ENCODE measurements at places on chromosomes 3 and 15. TPM values are rescaled to one million over a fixed set of nuclear protein-coding genes. Genes with fewer than 3 reads are reported as not detected.
A peak's percentile ranks its signal among the peaks of the same experiment; 100 is the strongest.

The PRKCI gene
- 33.7 TPM for total RNA-seq

The ADGRG7 gene
- not detected for total RNA-seq

The KNG1 gene
- total RNA-seq: not detected

The ANKRD34C gene
- total RNA-seq: not detected

The ZNF35 gene
- total RNA-seq: 8.3 TPM

The MAPK6 gene
- 22.8 TPM for total RNA-seq

The ROPN1B gene
- total RNA-seq: not detected

The PLA2G4B gene
- 9.1 TPM for total RNA-seq

The DZIP1L gene
- total RNA-seq: 0.23 TPM

The CCR3 gene
- total RNA-seq: not detected

The HTR3E gene
- total RNA-seq: not detected

The SV2B gene
- total RNA-seq: 0.17 TPM

The SERPINI2 gene
- total RNA-seq: not detected

The CAND2 gene
- 1.2 TPM for total RNA-seq

The LARP6 gene
- total RNA-seq: not detected

The PTX3 gene
- total RNA-seq: 0.65 TPM

The UBA7 gene
- 93.5 TPM for total RNA-seq

DNA sequence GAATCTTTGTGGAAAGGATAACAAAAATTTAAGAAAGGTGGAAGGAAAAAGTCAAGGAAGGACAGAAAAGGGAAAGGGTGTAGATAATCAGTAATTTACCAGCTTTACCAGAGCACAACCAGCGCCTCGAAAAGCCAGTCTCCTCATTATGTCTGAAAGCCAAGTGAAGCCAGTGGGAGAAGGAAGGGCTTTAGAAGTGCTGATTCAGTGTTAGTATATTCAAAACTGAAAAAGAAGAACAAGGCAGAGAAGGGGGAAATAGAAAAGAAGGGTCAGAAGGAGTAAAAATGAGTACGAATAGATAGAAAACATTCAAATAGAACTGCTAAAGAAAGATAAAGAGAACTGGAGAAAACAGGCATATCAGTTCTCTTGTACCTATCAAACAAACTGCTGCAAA, 4.1 kb downstream of the PBRM1 start:
- no peak for DNase-seq
- peak overlapping the region; percentile 96 for H3K27ac ChIP-seq
- H3K36me3 ChIP-seq: peaks cover 15% of the 10 kb centered on the region
- no peaks in the 10 kb centered on the region for H3K27me3 ChIP-seq

GRCh38 chr3:18428991-18429745, 4.0 kb upstream of the SATB1 start:
- DNase-seq: no peak
- H3K27me3 ChIP-seq: no peaks in the 10 kb centered on the region
- peaks cover 72% of the 10 kb centered on the region for H3K4me1 ChIP-seq
- H3K27ac ChIP-seq: peak overlapping the region; percentile 99

GRCh38 chr3:173411375-173411973, 13.9 kb downstream of the NLGN1 start:
- no peaks in the 10 kb centered on the region for H3K4me1 ChIP-seq
- no peak for DNase-seq
- H3K27ac ChIP-seq: no peak overlapping the region
- no peak overlapping the region for H3K4me3 ChIP-seq

DNA sequence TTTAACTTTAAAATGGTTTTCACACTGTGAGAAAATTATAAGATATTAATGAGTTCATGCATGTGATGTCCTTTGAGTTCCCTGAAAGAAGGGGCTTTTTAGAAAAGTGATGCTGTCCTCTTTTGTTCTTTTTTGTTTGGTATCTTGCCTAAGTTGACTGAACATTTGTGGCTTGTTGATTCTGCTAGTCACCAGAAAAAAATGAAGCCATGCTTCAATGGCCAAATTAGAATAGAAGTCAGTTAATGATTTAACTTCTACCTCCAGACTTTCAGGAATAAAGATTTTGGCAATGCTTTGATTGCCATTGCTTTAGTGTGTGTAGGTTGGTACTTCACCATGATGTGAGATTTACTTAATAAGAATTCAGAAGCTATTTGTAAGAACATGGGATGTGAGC, 260.6 kb upstream of the NECTIN3 start:
- no peak overlapping the region for H3K27ac ChIP-seq
- no peaks in the 10 kb centered on the region for H3K36me3 ChIP-seq
- peaks cover 33% of the 10 kb centered on the region for H3K27me3 ChIP-seq
- DNase-seq: no peak
- peaks cover 19% of the 10 kb centered on the region for H3K4me1 ChIP-seq
- H3K4me3 ChIP-seq: no peak overlapping the region

GRCh38 chr15:62624547-62625378, 417.8 kb upstream of the TPM1 start:
- no peaks in the 10 kb centered on the region for H3K36me3 ChIP-seq
- DNase-seq: peak; percentile 1
- peaks cover 16% of the 10 kb centered on the region for H3K27me3 ChIP-seq
- no peaks in the 10 kb centered on the region for H3K4me1 ChIP-seq
- peak overlapping the region; percentile 60 for H3K4me3 ChIP-seq

- H3K27ac ChIP-seq: no peak overlapping the region
- H3K36me3 ChIP-seq: no peaks in the 10 kb centered on the region
- no peak for DNase-seq
- H3K4me1 ChIP-seq: no peaks in the 10 kb centered on the region
These were observed 159.8 kb downstream of the RBMS3 start for GRCh38 chr3:29440413-29441305.

- H3K4me3 ChIP-seq: no peak overlapping the region
- H3K27ac ChIP-seq: no peak overlapping the region
- H3K36me3 ChIP-seq: peaks cover 1% of the 10 kb centered on the region
- no peaks in the 10 kb centered on the region for H3K4me1 ChIP-seq
- no peaks in the 10 kb centered on the region for H3K27me3 ChIP-seq
These were observed 49.9 kb upstream of the ADCY5 start for GRCh38 chr3:123498761-123499160.

DNA sequence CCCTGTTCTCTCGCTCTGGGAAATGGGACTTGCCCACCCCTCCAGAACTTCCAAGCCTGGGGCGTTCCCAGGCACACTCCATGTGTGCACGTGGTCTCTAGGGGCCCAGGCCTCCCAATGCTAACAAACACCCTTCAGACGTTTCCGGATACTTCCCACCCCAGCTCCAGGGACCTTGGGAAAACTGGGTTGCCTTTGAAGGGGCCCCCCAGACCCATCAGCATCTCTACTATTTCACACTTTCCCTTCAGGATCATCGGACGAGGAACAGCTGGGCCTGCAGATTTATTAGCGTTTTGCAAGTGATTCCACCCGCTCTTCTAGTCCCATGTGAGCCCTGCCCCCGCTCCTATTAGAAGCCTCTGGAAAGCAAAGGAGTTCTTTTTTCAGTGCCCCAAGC, 63.2 kb downstream of the MAGEF1 start:
- no peak overlapping the region for H3K4me3 ChIP-seq
- DNase-seq: no peak
- peaks cover 8% of the 10 kb centered on the region for H3K27me3 ChIP-seq

DNA sequence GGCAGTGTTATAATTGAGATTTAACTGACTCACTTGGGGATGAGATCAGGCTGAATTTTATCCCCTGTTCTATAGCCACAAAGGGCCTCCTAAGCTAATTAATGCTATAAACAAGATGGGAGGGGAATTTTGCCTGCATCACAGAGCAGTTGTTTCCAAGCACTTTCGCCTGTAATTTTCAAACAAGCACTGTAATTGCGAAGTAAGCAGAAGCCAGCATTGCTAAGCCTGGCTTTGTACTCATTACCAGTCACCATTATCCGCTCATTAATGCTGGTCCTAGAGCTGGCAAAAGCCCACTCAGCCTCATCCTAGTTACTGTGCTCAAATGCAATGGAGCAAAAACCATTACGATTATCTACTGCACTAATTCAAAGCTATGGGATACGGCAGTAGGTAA, 356.6 kb upstream of the UBE2E2 start:
- no peak overlapping the region for H3K27ac ChIP-seq
- DNase-seq: no peak
- H3K27me3 ChIP-seq: no peaks in the 10 kb centered on the region
- no peaks in the 10 kb centered on the region for H3K36me3 ChIP-seq

GRCh38 chr3:66693461-66694031, 192.7 kb upstream of the LRIG1 start:
- H3K4me1 ChIP-seq: no peaks in the 10 kb centered on the region
- no peak for DNase-seq
- H3K4me3 ChIP-seq: no peak overlapping the region
- H3K36me3 ChIP-seq: no peaks in the 10 kb centered on the region
- H3K27ac ChIP-seq: no peak overlapping the region

DNA sequence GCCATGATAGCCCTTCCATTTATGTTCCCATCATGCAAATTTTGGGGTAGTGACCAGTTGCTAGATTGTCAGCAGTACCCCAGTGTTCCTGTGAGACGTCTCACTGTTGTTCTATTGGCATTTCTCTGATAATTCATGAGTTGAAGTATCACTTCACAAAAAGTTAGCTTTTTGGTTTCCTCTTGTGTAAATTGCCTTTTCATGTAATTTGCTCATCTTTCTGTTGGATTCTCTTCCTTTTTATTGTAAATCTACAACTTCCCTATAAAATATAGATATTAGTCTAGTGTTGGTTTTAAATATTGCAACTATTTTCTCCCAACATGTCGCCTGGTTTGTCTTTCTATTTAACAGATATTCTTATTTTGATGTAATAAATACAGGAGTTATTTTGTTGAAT, 7.5 kb upstream of the A4GNT start:
- no peak for DNase-seq
- no peak overlapping the region for H3K27ac ChIP-seq
- no peaks in the 10 kb centered on the region for H3K4me1 ChIP-seq

DNA sequence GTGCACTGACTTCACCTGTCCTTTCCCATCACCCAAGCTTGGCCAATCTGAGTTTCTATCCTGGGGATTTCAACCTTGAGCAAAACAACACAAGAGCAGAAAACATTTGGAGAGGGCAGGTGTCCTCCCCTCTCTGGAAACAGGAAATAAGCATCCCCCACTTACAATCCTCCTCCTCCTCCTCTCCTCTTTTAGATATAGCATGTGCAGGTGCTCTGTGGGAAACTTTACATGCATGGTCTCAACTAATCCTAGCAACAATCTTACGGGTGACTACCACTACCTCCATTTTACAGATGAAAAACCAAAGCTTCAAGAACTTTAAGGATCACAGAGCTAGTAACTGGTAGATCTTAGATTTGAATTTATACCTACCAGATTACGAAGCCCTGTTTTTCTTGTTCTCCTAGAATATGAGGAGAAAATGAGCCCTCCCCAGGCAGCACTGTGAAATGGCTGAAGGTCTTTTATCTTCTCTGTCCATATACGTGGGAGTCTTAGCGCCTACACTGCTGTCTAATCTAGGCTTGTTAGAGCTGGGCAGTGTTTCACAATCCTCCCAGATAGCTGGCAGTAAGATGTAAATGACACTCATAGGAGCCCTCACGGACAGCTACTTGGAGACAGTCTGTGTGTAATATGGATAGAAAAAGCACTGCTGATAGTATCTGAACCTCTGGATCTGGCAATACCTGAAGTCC, 301.2 kb upstream of the PROK2 start:
- peaks cover 25% of the 10 kb centered on the region for H3K4me1 ChIP-seq
- no peak overlapping the region for H3K4me3 ChIP-seq
- H3K36me3 ChIP-seq: no peaks in the 10 kb centered on the region
- no peak overlapping the region for H3K27ac ChIP-seq
- peaks cover 10% of the 10 kb centered on the region for H3K27me3 ChIP-seq
- no peak for DNase-seq

- DNase-seq: no peak
- peaks cover 8% of the 10 kb centered on the region for H3K36me3 ChIP-seq
- H3K27ac ChIP-seq: no peak overlapping the region
- no peak overlapping the region for H3K4me3 ChIP-seq
- peaks cover 27% of the 10 kb centered on the region for H3K4me1 ChIP-seq
- H3K27me3 ChIP-seq: no peaks in the 10 kb centered on the region
These were observed 2.3 kb downstream of the PEAK1 start for GRCh38 chr15:77417602-77418001.

- no peaks in the 10 kb centered on the region for H3K27me3 ChIP-seq
- H3K4me1 ChIP-seq: no peaks in the 10 kb centered on the region
- no peak overlapping the region for H3K27ac ChIP-seq
- no peak for DNase-seq
These were observed 78.9 kb upstream of the TRIM42 start for GRCh38 chr3:140599009-140599408.

- no peak for DNase-seq
- no peaks in the 10 kb centered on the region for H3K4me1 ChIP-seq
- H3K27me3 ChIP-seq: peaks cover 8% of the 10 kb centered on the region
- no peak overlapping the region for H3K27ac ChIP-seq
- no peak overlapping the region for H3K4me3 ChIP-seq
These were observed 9.8 kb downstream of the PLIN1 start for GRCh38 chr15:89669309-89669865.

DNA sequence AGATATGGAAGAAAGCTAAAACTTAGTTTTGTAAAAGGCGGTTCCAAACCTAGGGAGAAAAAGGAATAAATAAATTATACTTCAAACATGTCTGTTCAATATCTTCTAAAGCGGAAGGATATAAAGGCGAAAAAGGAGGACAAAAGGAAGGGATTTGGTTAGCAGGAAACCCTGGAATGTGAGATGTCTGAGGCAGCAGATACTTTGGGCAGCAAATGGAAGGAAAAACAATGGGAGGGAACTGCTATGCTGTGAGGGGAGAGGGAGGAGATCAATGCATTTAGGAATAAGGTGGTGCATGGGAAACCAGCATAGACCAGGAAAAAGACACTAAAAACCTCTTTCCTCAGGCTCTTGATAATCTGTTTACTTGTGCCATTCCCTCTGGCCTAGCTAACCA, 120.8 kb downstream of the DNAH12 start:
- no peak overlapping the region for H3K4me3 ChIP-seq
- no peaks in the 10 kb centered on the region for H3K4me1 ChIP-seq
- no peak overlapping the region for H3K27ac ChIP-seq
- DNase-seq: no peak

DNA sequence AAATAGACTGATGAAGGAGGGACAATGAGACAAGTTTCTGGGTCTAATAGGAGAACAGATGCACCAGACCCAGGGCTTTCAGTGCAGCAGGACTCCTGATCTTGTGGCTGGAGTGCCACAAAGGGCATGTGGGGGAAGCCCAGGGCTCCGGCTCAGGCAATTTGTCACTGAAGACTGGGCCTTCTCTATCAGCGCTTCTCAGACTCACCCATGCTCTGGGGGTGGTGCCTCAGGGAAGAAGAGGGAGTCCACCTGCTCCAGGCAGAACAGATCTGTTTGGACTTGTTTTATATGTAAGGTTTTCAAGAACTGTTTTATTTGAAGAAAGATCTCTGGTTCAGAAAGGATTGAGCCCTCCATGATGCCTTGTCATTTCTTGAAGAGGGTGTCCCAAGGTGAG, 112.4 kb upstream of the TLE3 start:
- H3K27me3 ChIP-seq: no peaks in the 10 kb centered on the region
- H3K4me3 ChIP-seq: no peak overlapping the region
- H3K36me3 ChIP-seq: no peaks in the 10 kb centered on the region
- no peaks in the 10 kb centered on the region for H3K4me1 ChIP-seq

GRCh38 chr3:28267984-28268849, 26.8 kb downstream of the CMC1 start:
- H3K36me3 ChIP-seq: peaks cover 21% of the 10 kb centered on the region
- no peak overlapping the region for H3K27ac ChIP-seq
- no peaks in the 10 kb centered on the region for H3K4me1 ChIP-seq
- H3K27me3 ChIP-seq: no peaks in the 10 kb centered on the region
- no peak for DNase-seq

- H3K36me3 ChIP-seq: no peaks in the 10 kb centered on the region
- no peak for DNase-seq
- peaks cover 52% of the 10 kb centered on the region for H3K27me3 ChIP-seq
These were observed 106.1 kb downstream of the WDR76 start for GRCh38 chr15:43932907-43933306.
